Tibial nerve (tissue), 4 donors: ENCODE measurements at places on chromosomes 12 and 14.

- no peak for DNase-seq
These were observed 2.5 kb upstream of the DDX23 start for GRCh38 chr12:48854488-48854887.

DNA sequence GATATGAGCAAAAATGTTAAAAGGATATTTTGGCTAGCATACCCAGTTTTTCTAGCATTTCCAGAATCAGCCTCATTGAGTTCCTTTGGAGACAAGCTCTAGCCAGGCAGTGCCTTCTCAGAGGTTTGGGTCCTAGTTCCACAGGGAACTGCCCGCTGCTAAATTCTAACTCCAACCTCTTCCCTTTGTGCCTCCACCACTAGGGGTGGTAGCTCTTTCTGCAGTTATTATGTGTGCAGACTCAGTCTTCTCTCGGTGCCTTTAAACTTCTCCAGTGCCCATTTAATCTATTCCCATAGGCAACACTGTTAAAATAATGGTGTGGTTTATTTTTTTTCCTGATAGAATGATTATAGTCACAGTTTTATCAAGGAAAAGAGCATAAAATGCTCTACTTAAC lies 21.5 kb upstream of the SLC25A3 start:
- no peak for DNase-seq

DNA sequence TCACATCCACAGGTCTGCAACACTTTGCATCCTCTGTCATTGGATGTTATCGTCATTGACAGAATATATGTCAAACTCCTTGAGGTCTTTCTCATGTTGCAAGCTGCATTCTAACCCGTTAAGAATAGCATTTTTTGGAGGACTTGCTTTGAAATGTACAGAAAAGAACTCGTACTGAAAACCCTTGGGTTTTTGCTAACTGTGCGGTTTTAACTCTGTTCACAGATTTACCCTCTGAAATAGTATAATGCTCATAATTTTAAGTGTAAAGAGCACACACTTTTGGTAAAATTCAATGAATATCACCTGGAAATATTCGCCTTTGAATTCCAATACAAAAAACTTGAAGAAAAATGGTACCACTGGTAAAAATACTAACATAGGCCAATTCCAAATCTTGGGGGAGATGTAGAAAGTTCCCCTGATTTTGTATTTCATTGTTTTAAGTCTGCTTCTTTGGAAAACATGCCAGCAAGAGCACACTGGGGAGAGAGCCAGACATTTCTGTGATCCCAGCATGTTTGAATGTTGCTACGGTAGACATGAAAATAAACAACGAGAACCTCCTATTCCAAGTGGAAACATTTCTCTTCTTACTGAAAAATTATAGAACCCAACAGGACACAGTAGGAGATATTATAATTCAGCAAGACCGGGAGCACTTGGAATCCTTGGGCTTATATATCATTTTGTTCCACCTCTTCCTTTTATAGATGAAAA lies 446.0 kb downstream of the AEBP2 start:
- DNase-seq, result no peak

DNA sequence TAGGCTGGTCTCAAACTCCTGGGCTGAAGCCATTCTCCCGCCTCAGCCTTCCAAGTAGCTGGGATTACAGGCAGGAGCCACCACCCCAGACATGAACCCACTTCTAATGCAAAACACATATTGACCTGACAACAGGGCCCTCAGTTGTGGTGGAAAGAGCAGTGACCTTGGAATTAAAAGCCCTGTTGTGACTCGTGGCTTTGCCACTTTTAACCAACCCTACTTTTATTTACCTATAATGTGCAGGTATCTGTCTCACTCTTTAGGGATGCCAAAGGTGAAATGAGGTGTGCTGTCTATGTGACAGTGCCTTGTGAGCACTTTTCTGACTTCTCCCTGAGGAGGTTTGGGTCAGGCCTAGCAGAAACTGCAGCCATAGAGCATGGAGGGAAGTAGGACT lies 132.8 kb upstream of the DNM1L start:
- DNase-seq, result no peak

GRCh38 chr12:3342051-3342450 lies 149.0 kb upstream of the PRMT8 start:
- peak; percentile 30 for DNase-seq

- DNase-seq, result no peak
These were observed 13.2 kb upstream of the KRT80 start for GRCh38 chr12:52204931-52205505.

DNA sequence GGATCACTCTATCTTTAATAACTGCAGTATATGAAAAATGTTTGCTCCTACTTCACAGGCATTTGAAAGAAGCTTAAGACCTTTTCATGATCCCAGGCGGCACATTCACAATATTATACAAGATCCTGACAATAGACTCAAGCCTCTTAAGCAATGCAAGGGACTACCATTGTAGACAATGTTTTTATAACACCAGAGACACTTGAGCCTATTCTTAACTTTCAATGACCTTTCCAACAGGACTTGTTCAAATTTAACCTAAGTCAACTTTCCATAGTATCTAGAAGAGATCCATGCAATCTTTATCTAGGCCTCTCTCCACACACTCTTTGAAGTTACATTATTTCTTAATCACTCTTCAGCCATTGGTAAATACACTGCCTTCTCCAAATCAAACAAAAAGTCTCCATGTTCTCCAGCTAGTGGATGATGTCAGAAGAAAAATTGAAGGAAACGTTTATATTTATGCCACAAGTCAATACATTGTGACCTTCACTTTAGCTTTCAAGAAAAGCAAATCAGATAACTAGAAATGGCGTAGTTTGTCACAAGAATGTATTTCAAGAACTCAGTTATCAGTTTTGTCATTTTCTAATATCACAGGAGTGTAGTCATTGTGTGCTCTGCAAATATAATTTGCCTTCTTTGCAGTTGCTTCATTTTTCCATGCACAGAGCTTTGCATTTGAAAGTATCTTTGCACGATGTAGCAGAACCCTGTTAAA lies 41.2 kb downstream of the PHLDA1 start:
- DNase-seq, result no peak

DNA sequence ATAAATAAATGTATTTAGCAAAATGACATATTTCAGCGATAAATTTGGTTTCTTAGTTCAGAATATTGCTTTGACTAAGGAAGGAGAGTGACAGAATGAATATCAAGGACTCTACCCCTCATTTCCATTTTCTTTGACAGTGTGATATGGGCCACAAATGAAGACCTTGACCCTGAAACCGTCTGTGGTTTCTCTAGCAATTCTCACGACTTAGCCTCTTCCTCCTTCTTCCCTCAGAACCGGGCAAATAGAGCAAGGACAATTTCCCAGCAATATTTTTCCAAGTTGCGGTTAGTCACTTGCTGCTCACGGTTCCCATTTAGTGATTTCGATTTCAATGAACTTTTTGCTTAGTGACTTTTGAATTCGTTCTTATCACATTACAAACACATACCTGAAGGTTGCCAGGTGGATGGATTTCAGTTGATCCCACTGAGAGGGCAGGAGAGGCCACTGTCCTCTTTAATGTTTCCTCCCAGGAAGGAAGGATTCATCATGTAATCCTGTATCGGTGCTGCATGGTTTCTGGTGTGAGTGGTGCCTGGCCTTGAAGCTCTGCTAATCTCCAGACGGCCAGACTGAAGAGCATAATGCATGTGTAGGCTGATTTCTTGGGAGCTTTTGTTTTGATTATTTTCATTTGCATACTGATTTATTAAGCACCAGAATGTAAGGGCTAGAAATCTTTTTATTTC lies 77.6 kb downstream of the CHST11 start:
- no peak for DNase-seq

DNA sequence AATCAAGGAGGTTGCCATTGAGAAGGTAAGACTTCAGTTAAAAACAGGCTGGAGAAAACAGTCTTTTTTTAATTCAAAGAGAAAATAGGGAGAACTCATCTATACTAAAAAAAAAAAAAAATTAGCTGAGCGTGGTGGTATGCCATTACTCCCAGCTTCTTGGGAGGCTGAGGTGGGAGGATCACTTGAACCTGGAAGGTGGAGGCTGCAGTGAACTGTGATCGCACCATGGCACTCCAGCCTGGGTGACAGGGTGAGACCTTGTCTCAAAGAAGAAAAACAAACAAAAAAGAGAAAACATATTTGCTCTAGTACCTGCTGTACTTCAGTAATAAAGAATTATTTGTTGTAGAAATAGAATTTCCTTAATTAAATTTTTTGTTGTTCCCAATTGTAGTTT lies 68.6 kb downstream of the DNAH10 start:
- DNase-seq, result no peak

- peak; percentile 52 for DNase-seq
These were observed 160.4 kb downstream of the EFCAB11 start for GRCh38 chr14:89794096-89794495.

DNA sequence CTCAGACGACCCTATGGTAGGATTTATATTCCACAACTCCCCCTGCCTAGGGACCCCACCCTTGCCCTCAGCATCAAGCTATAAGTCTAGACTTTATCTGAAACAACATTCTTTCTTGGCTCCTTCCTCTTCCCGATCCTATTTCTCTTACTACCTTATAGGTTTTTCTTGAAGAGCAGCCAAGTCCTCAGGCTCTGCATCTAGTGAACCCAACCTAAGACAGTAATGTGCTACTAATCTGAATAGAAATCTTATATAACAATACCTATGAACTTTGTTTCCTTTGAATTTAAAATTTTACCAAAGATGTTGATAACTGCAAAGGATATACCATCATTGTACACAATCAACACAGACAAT lies 96.7 kb upstream of the BMP4 start:
- DNase-seq, result no peak

DNA sequence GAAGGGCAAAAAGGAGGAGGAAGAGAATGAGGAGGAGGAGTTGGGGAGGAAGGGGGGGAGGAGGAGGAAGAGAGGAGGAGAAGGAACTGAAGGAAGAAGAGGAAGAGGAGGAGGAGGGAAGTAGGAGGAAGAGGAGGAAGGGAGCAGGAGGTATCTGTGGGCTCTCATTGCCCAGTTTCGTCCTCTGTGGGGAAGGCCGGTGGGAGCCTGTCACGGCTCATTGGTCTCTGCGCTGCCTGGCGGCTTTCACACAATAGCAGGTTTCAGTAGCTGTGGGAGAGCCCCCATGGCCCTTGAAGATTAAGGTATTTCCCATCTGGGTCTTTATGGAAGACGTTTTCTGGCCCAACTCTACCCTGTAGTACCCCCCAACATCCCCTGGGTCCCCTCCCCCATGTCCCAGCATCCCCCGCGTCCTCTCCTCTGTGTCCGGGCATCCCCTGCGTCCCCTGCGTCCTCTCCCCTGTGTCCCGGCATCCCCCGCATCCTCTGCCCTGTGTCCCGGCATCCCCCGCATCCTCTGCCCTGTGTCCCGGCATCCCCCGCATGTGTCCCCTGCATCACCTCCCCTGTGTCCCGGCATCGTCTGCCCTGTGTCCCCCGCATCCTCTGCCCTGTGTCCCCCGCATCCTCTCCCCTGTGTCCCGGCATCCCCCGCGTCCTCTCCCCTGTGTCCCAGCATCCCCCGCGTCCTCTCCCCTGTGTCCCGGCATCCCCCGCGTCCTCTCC lies 278.2 kb upstream of the SFSWAP start:
- DNase-seq, result no peak

- no peak for DNase-seq
These were observed 9.8 kb downstream of the ZNF385A start for GRCh38 chr12:54374562-54375258.

GRCh38 chr14:93230539-93230938 lies 23.5 kb downstream of the UBR7 start:
- no peak for DNase-seq

- no peak for DNase-seq
These were observed 12.1 kb downstream of the TCL1B start for GRCh38 chr14:95698287-95698686.

- no peak for DNase-seq
These were observed 10.8 kb upstream of the PPP1R13B start for GRCh38 chr14:103858063-103858781.

GRCh38 chr12:130179621-130180020 lies 17.4 kb downstream of the FZD10 start:
- DNase-seq, result no peak

DNA sequence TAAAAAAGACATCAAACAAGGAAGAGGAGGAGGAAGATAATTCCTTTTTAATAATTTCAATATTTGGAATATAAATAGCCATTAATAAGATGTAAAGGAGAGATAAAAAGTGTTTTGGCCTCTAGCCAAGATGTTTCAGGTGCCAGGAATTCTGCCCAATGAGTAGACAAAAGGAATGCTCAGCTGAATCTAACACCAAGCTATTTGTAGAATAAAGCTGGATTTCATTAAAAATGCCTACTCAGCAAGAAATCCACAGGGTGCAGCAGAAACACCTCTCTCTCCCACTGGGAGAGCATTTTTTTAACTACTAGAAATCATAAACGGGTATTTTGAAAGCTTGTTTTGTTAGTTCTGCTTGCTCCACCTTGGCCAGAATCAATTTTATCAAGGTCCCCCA lies 4.1 kb upstream of the STAB2 start:
- DNase-seq, result no peak

- DNase-seq, result no peak
These were observed 35.5 kb upstream of the UNC79 start for GRCh38 chr14:93395231-93395630.

DNA sequence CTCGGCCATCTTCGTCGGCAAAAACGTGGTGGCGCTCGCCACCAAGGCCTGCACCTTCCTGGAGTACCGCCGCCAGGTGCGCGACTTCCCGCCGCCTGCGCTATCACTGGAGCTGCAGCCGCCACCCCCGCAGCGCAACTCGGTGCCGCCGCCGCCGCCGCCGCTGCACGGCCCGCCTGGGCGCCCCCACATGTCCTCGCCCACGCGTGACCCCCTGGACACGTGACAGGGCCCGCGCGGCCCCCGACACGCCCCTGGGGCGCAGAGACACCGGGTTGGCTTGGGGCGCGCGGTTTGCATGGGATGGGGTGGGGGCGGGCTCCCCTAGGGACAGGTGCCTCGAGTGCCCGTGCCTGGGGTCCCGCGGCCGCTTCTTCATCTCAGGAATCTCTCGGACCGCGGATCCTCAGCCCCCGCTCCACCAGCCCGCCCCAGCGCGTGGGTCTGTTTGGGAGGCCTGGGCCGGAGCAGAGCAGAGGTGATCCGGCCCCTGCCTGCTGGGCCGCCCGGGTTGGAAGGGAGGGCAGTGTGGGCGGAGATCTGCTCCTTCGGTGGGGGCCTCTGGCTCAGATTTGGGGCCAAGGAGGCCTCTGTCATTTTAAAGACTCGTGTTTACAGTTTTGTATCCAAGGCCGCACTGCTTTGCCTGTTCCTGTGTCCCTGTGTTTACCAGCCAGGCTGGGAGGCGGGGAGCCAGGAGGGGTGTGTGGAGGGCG lies 3.3 kb downstream of the TMEM121 start:
- DNase-seq, result no peak

DNA sequence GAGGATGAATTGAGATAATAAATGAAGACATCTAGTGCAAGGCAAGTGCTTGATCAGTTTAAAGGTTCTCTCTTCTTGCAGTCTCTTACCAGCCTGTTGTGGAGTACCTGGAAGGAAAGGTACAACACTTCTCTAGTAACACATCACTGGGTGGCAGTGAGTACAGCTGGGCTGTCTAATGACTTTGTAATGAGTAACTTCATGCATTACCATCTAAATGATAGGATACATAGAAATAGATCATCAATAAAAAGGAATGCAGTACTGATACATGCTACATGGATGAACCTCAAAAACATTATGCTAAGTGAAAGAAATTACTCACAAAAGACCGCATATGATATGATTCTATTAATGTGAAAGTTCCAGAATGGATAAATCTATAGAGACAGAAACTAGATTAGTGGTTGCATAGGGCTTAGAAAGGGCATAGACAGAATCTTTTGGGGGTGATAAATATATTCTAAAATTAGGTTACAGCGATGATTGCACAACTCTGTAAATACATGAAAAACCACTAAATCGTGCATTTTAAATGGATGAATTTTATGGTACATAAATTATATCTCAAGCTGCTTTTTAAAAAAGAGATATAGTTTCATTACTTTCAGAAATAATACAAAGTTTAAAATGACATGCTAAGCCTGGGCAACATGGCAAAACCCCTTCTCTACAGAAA lies 224.4 kb downstream of the CHST11 start:
- no peak for DNase-seq
